ENCODE measurements at places on chromosomes 2 and 18.

DNA sequence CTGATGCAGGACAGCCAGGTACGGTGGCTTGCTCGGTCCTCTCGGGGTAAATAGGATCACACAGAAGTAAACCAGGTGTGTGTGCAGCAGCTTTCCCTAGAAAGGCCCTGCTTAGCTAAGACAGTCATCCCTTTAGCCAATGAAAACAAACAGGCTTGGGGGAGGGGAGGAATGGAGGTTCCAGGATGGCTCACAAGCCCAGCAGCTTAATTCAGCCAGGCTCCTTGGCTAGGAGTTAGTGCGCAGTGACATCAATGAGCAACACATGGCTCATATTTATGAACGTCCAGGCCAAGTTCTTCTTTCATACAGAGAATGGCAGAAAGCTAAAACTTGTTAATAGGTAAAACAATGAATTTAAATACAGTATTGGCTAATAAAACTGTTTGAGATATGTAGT lies 10.2 kb downstream of the IAH1 start:
- DNase-seq: no peak

DNA sequence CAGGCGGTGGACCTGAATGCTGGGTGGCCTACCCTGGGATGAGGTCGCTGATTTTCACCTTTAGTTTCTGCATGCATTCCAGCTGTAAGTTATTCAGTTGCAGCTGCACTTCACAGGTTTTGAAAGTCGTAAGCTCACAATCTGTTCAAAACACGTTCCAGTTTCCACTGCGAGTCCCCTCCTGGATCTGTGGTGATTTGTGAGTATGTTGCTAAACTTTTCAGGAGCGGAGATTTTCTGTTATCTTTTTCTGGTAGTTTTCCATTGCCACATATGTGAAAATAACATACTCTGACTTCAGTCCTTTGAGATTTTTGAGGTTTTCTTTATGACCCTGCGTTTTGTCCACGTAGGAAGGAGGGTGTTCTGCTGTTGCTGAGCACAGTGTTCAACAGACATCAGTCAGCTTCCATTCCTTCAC lies 102.1 kb downstream of the SNTG2 start:
- DNase-seq: no peak

- no peak for DNase-seq
These were observed 574.4 kb upstream of the KLHL29 start for GRCh38 chr2:22810602-22811001.

- DNase-seq: no peak
These were observed 686.5 kb upstream of the CDH2 start for GRCh38 chr18:28863396-28863795.

- peak; percentile 87 for DNase-seq
These were observed 79.0 kb downstream of the TTC21B start for GRCh38 chr2:165874445-165875039.

DNA sequence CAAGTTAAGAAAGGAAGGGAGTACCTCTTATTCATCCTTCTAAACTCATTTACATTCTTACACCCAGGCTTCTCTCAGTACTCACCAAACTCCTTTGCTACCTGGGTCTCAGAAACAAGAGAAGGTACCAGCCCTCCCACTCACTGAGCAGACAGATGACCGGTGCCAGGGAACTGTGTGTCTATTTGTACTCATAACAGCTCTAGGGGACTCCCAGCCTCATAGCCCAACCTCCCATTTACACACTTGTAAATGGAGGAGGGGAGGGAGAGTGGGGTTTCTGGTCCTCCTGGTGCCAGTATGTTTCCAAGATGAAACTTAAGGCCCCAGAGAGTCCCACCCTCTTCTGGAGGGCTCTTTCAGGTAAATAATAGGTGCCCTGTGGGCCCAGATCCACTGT lies 42.8 kb upstream of the SIGLEC15 start:
- DNase-seq: no peak

DNA sequence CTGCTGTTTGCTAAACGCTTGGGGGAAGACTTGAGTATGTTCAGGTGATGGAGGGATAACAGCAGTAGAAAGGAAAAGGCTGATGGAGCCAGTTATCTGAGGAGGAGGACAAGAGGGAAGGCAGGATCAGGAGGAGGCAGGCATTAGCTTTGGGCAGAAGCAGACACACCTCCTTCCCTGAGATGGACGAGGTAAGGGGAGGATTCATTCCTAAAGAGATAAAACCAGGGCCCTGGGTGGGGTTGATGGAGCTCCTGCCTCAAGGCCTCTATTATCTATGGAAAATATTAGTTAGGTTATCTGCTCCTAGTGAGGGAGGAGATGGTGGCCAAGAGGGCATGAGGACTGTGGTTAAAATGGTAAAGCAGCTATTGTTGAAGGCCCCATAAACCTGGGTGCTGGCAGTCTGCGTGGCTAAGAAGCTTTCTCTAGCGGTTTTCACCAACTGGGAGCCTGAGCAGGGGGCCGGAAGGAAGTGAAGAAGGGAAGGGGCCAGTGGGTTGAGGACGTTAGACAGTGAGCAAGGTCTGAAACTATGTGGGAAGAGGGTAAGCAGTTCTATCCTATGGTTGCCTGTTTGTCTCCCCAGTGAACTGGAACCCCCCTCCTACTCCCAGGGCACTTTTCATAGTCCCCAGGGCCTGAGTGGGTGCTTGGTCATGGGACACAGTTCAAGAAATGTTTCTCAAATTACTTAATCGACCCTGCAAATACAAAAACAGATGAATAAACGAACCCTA lies 56.6 kb upstream of the HK2 start:
- peak; percentile 33 for DNase-seq

DNA sequence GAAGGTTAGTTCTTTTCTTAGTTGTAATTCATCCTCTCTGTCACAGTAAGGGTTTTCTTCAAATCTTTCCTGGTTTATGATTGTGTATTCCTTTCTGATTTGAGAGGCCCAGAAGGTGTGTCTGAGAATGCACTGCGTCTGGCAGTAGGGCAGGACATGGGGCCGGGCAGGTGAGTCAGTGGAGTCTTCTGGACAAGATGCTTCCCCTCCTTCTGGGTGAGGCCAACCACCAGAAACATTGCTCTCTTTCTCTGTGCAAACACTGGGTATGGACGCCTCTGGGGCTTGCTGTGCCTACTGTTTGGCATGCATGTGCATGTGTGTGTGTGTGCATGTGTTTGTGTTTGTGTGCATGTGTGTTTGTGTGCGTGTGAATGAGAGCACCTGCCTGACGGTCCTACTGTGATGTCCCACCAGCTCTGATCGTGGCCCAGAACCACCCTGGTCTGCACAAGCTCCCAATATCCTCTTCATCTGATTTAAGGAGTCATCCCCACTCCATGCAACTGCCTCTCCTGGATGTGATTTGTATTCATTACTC lies 93.2 kb upstream of the DLX2 start:
- DNase-seq: no peak

DNA sequence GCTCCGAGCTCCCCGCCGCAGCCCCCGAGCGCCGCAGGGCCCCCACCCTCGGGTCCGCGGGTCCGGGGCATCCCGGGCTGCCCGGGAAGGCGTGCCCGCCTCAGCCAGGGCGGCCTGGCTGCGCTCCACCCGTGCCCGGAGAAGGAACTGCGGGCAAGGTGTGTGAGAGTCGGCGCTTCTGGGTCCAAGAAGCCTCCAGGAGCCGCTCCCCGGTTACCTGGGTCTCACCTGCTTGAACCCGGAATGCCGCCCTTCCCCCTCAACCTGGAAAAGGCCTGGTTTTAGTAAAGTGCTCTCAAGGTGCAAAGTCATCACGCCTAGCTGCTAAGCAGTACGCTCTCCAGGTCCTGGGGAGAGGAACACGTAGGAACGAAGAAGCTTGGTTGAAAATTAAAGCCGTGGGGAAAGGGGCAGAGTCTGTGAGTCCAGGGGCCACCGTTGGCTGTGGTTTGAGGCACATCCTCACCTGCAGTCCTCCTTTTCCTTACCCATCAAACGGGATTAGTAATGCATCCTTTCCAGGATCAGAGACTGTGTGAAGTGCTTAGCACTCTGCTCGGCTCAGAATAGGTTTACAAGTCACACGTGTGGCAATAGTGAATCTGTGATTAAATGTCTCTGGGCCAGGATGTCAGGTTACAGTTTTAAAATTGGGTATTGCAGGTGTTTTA lies 1.2 kb downstream of the ASAP2 start:
- peak; percentile 22 for DNase-seq

- DNase-seq: no peak
These were observed 64.3 kb upstream of the EPAS1 start for GRCh38 chr2:46232860-46233259.

GRCh38 chr2:223528036-223528435 lies 74.1 kb downstream of the SCG2 start:
- no peak for DNase-seq

GRCh38 chr2:113826346-113827285 lies 63.3 kb upstream of the ACTR3 start:
- no peak for DNase-seq

GRCh38 chr2:207921606-207922005 lies 103.7 kb downstream of the PLEKHM3 start:
- no peak for DNase-seq

GRCh38 chr18:63144748-63145147 lies 174.8 kb downstream of the BCL2 start:
- no peak for DNase-seq

DNA sequence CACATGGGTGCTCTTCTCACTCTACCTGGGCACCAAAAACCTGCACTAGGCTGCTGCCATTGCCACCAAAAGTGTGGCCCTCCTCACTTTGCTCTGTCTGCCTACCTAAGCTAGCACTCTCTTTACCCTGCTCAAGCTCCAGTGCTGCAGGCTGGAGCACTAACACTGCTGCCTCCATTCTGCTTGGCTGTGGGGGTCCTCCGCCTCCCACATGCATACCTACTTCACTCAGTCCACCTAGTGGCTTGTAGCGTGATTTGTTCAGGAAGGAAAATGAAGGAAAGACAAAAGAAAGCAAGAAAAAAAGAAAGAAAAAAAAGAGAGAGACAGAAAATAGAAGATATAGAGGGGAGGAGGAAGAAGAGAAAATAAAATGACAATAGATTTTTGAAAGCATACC lies 1339.4 kb upstream of the CHAC2 start:
- DNase-seq: no peak

GRCh38 chr2:70111752-70112591 lies 24.7 kb downstream of the PCBP1 start:
- no peak for DNase-seq

GRCh38 chr2:42376758-42377157 lies 15.7 kb upstream of the COX7A2L start:
- no peak for DNase-seq

- DNase-seq: no peak
These were observed 934.6 kb downstream of the SOCS6 start for GRCh38 chr18:71223486-71223885.

GRCh38 chr2:181123798-181124231 lies 143.4 kb downstream of the UBE2E3 start:
- DNase-seq: peak; percentile 80

GRCh38 chr2:172248381-172248780 lies 145.7 kb upstream of the DLX2 start:
- no peak for DNase-seq

- DNase-seq: no peak
These were observed 27.2 kb upstream of the ERICH2 start for GRCh38 chr2:170742896-170743529.

DNA sequence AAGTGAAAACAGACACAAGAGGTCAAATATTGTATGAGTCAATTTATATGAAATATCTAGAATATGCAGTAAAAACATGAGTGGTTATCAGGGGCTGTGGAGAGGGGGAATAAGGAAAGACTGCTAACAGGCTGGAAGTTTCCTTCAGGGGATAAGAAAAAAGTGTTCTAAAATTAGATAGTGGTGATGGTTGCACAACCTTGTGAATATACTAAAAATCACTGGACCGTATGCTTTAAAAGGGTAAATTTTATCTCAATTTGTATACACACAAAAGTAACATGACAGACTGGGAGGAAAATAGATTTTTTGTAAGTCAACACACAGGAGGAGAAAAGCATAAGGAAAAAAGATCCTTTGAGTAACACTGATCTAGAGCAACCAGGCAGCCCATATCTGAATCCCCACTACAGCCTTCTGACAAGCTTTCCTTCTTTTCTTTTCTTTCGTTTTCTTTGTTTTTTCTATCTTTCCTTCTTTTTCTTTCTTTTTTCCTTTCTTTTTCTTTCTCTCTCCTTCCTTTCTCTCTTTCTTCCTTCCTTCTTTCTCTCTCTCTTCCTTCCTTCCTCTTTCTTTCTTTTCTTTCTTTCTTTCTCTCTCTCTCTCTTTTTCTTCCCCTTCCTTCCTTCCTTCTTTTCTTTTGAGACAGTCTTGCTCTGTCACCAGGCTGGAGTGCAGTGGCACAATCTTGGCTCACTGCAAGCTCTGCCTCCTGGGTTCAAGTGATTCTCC lies 95.4 kb downstream of the AAK1 start:
- no peak for DNase-seq

- DNase-seq: peak; percentile 15
These were observed 46.2 kb upstream of the FZD7 start for GRCh38 chr2:201987426-201987825.

GRCh38 chr2:12116228-12116750 lies 369.9 kb downstream of the LPIN1 start:
- DNase-seq: no peak

DNA sequence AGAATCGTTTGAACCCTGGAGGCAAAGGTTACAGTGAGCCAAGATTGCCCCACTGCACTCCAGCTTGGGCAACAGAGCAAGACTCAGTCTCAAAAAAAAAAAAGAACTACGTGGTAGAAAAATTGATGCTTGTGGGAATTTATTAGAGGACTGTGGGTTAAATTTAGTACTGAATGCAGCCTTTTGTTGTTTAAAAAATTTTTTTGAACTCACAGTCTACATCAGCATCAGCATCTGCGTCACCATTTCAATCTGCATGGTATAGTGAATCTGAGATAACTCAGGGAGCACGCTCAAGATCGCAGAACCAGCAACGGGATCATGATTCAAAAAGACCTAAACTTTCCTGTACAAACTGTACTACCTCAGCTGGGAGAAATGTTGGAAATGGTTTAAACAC lies 30.5 kb downstream of the MARCHF7 start:
- DNase-seq: no peak

DNA sequence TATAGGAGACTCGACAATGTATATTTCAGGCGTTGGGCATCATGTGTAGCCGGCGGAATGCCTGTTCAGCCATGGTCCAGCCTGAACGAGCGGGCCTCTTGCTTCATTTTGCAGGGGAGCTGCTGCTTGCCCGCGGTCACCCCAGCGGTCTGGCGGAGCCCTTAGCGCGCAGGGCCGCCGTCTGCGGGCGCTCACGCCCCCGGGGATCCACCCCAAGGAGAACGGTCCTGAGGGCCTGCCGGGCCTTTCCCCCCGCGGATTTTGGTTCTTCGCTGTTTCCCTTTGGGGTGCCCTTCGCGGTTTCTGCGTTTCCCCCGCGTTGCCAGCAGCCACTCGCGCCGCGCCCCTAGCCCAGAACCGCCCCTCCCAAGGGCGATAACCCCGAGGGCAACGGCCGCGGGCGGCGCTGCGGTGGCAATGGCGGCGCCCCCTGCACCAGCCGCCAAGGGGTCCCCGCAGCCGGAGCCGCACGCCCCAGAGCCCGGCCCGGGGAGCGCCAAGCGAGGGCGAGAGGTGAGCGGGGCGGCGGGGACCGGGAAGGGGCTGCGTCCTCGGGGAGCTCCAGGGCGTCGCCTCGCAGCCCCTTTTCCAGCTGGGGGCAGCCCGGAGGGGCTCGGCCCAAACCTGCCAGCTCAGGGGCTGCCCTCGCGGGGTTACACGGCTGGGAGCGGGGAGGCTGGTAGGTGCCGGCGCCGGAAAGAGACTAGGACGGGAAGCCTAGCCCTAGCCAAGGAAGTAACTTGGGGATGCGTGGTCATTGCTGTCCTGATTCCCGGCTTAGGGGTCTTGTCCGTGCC lies at the start of gene MFSD2B:
Gene MFSD2B, plus strand, starts transcription at position 406 of the 797 bp plus-strand sequence. Its CDS starts 12 bp downstream, at position 418.
- DNase-seq: peak; percentile 80

- no peak for DNase-seq
These were observed 74.0 kb downstream of the SLC66A2 start for GRCh38 chr18:79877163-79878091.
